ENCODE measurements at places on chromosomes 4 and X. TPM values are rescaled to one million over a fixed set of nuclear protein-coding genes. Genes with fewer than 3 reads are reported as not detected.
A peak's percentile ranks its signal among the peaks of the same experiment; 100 is the strongest.

- DNase-seq, result no peak
Measured at GRCh38 chr4:140755774-140756318, 339 bp downstream of the TBC1D9 start.

GRCh38 chr4:912548-913279 lies 19.4 kb downstream of the GAK start:
- DNase-seq, result no peak

- DNase-seq, result no peak
Measured at GRCh38 chr4:20639346-20639745, 60.9 kb upstream of the PACRGL start.

DNA sequence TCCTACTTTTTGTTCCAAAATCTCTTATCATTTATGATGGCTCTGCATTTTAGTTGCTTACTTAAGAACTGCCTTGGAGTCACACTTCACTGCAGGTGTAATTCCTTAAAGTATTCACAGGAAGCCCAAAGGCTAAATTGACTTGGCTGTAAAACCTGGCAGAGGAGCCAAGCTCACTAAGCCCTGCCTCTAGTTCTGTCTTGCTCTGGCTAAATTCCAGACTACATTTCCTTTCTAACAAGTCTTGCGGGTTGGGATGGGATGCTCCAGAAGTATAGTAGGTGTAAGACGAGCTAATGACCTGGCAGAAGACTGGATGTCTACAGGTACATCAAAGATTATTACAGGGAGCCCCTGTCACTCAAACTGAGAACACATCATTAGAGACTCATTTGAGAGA lies 924.0 kb upstream of the INTU start:
- no peak for DNase-seq

GRCh38 chr4:146071390-146071789 lies 104.1 kb upstream of the LSM6 start:
- DNase-seq, result no peak

DNA sequence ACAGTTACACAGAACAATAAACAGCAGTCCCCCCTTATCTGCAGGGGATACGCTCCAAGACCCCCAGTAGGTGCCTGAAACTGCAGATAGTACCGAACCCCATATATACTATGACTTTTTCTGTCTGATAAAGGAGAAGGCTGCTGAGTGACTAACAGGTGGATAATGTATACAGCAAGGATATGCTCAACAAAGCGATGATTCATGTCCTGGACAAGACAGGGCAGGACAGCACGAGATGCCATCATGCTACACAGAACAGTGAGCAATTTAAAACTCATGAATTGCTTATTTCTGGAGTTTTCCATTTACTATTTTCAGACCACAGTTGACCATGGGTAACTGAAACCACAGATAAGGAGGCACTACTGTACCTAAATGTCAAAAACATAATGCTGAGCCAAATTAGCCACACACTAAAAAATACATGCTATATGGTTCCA lies 76.1 kb downstream of the MANBA start:
- DNase-seq, result peak; percentile 54

GRCh38 chrX:130179170-130179569 lies 7.4 kb downstream of the RAB33A start:
- no peak for DNase-seq

- no peak for DNase-seq
Measured at GRCh38 chr4:24855741-24856140, 57.1 kb downstream of the CCDC149 start.

GRCh38 chr4:76060506-76060905 lies 14.0 kb upstream of the ART3 start:
- DNase-seq, result no peak

GRCh38 chrX:13965531-13965930 lies 64.2 kb downstream of the GEMIN8 start:
- DNase-seq, result no peak

DNA sequence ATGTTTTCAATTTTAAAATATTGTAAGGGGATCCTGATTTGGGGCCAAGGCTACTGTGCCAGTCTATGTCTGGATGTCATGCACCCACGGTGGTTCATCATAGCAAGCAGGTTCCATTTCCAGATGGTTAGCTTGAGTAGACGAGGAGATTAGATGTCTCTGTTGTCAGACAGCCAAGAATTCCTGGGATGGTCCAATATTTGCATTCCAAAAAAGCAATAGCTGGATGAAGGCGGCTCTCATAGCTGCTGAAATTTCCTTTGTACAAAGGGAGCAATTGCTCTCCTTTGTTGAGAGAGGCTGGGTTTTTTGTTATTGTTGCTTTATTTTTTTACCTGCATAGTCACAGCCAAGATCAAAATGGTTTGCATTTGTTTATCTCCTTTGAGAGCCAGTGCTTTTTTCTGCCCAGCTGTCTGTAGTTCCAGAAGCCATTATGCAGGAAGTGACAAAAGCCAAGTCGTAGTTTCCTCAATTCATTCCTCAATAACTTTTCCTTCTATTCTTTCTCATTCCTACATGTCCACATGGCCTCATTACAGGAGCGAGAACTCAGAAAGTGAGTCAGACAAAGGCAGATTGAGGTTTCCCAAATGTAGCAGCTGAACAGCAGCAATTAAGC lies 107.9 kb downstream of the MMRN1 start:
- no peak for DNase-seq

Gene GYG2
- total RNA-seq, result 3.2 TPM

Gene H2BW1
- not detected for total RNA-seq

Gene CMC4
- total RNA-seq, result 38.4 TPM

Gene HHIP
- 17.2 TPM for total RNA-seq

Gene FGF13
- total RNA-seq, result 0.29 TPM

Gene PLCXD1
- total RNA-seq, result 2.0 TPM

Gene PAGE2
- not detected for total RNA-seq

Gene SCML1
- total RNA-seq, result 10.4 TPM

Gene PPA2
- 110 TPM for total RNA-seq

All from Caki2 (cell line).